ENCODE measurements at places on chromosomes 13 and 19. TPM values are rescaled to one million over a fixed set of nuclear protein-coding genes. Genes with fewer than 3 reads are reported as not detected.

The KBTBD7 gene
- 6.4 TPM for total RNA-seq

The INSR gene
- 98.4 TPM for total RNA-seq

The ACER1 gene
- total RNA-seq: 0.44 TPM

The ZNF571 gene
- 5.8 TPM for total RNA-seq

The TMPRSS9 gene
- total RNA-seq: not detected

The TPRX2 gene
- not detected for total RNA-seq

The FOSB gene
- 2.8 TPM for total RNA-seq

The ZNF560 gene
- total RNA-seq: not detected

The ZNF284 gene
- total RNA-seq: 2.4 TPM

The UPK1A gene
- not detected for total RNA-seq

The ATP4B gene
- not detected for total RNA-seq

The ZNF749 gene
- 3.7 TPM for total RNA-seq

The MED26 gene
- total RNA-seq: 8.7 TPM

The SLC25A41 gene
- total RNA-seq: not detected

The CFAP97D2 gene
- not detected for total RNA-seq
